ENCODE measurements at places on chromosomes 2 and 18.

- DNase-seq, result no peak
Observed at GRCh38 chr2:204108330-204108751, 171.8 kb downstream of the ICOS start.

DNA sequence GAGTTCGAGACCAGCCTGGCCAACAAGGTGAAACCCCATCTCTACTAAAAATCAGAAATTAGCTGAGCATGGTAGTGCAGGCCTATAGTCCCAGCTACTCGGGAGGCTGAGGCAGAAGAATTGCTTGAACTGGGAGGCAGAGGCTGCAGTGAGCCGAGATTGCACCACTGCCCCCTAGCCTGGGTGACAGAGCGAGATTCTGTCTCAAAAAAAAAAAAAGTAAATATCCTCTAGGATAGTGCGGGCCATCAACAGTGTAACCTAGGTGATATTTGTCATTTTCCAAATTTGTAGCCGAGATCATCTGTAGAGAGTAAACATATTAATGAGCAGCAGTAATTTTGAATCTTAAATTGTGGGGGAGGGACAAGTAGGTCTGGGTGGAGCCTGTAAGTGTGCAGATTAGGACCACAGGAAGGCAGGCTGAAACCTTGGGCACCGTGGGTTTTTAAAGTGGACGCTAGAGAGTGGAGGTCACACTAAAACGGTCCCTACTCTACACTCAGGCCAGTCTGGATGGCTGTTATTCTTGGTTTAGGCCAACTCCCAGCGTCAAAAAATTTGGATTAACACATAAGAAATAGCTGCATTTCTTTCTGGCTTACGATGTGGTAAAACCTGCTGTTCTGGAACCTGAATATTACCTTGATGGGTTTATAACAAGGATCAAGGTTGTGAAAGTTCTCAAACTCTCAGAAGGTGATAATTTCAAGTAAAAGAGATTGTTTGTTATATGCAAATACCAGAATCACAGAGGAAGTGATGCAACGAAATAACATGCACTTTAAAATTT lies 22.7 kb upstream of the TET3 start:
- DNase-seq, result no peak

- DNase-seq, result no peak
Observed at GRCh38 chr2:183995632-183996031, 602.7 kb upstream of the ZNF804A start.

DNA sequence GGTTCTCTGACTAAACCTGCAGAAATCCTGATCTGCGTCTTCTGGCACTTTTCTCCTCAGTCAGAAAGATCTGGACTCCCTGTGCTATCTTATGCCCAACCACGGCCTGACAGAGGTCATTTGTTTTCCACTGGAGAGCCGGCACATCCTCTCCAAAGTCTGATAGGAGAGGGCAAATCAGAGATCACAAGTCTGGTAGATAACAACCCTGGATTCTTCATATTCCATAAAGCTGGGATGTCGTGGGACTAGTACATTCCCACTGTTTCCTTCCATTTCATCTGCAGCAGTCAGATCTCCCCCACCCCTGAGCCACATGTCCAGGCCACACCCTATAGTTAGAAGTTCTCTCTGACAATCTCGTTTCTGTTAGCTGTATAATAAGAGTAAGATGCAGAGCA lies 157.0 kb downstream of the MGAT5 start:
- DNase-seq, result no peak

DNA sequence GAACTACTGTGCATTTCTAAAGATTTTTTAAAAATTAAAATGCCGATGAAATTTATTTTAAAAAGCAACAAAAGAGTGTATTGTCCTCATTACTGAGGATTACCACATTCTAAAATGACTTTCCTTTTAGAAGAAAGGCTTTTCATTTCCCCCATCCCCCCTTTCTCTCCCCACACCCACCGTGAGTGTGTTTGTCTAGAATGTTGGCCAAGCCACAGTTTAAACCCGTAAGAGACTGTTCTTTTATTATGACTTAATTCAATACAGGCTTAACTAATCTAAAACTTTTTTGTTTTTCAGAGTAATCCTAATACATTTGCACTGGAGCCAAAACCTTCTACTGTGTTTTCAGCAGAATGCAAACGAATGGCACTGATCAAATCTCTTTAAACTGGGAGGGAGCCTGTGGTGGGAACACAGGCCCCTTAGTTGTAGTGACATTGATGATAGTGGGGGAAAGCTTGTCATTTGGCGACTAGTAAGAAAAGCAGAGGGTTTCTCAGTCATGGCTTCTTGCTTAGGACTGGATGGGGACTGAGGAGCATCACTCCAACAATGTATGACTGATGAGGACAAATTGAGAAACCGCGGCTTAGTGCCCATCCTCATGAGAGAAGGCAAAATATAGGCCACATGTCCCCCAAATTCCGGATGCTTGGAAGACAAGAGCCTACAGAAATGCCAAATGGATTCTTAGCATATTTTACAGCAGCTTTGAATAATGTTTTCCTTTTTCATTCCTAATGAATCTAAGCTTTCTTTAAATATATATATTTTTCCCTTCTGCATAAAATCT lies 154.0 kb upstream of the SMIM21 start:
- DNase-seq, result no peak

- no peak for DNase-seq
Observed at GRCh38 chr2:74146929-74147726, 584 bp downstream of the BOLA3 start.

- no peak for DNase-seq
Observed at GRCh38 chr2:7452110-7452876, 535.1 kb downstream of the RNF144A start.
